ENCODE measurements at places on chromosomes 13 and 19.

DNA sequence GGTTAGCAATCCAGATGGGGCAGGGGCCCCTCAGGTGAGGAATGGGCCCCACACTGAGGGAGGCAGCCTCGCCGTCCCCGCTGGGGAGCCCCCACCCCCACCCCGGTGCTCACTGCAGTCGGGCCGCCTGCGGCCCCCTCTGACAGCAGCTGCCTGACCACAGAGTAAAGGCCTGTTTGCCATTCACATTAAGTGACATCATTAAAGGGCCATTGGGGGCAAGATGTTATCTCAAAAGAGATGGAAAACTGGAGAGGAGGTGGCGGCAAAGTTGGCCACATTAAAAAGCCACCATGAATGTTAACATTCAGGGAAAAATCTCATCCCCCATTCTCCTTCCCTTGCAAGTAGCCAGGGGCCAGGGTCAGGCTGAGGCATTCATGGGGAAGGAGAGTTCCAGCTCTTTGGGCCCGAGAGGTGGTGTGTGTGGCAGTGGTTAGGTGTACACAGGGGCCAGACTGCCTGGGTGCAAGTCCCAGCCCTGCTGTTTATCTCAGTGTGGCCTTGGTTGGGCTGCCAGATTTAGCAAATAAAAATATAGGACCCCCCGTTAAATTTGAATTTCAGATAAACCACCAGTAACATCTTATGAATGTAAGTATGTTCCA lies 20.9 kb downstream of the VSTM2B start:
- no peak for DNase-seq

DNA sequence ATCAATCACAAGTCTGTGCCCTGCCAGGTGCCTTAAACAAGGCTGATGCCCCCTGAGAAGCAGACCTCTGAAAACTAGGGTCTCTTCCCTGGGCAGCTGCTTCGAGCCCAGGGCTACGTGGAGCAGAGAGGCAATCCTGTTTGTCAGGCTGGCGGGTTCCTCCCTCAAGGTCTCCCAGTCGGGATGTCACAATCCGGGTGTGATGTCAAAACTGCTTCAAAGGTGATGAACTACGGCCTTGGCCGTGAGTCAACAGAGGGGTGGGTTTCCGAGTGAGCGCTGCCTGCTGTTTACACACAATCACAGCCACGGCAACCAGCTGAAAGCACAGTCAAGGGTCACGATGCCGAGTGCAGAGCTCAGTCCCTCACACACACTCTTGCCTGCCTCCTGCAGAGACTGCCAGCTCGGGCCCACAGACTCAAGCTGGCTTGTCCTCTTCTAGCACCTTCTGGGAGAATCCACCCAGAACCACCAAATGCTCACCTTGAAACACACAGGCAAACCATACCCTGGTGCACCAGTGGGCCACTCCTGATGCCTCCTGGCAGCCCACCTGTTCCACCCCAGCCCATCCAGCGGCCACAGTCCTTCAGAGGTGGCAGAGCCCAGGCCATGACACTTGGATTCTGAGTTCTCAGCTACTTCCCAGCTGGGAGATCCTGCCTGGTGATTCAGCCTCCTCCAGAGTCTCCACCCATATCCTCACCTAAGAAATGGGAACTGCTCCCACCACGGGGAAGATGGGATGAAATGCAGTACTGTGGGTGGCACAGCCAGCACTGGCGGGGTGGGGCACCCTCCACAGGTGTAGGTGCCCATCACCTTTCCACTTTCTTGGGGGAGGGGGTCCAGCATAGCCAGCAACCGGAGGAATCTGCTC lies 6.8 kb downstream of the ELL start:
- no peak for DNase-seq

DNA sequence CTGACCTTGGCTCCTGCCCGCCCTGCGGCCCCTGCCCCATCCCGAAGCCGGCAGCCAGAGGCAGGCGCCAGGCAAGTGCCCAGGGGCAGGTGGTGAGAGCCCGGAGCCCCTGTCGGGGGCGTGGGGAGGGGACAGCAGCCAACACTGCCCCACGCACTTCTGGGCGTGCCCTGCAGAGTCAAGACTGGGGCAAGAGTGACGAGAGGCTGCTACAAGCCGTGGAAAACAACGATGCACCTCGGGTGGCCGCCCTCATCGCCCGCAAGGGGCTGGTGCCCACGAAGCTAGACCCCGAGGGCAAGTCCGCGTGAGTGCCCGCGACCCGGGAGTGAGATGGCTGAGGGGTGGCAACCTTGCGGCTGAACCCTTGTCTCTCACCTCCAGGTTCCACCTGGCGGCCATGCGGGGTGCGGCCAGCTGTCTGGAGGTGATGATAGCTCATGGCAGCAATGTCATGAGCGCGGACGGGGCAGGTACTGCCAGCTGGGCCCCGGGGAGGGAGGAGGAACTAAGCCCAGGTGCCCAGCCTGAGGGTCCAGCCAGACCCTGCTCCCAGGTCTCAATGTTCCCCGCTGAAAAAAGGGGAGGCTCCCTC lies 17.3 kb downstream of the ANKRD24 start:
- DNase-seq: no peak

DNA sequence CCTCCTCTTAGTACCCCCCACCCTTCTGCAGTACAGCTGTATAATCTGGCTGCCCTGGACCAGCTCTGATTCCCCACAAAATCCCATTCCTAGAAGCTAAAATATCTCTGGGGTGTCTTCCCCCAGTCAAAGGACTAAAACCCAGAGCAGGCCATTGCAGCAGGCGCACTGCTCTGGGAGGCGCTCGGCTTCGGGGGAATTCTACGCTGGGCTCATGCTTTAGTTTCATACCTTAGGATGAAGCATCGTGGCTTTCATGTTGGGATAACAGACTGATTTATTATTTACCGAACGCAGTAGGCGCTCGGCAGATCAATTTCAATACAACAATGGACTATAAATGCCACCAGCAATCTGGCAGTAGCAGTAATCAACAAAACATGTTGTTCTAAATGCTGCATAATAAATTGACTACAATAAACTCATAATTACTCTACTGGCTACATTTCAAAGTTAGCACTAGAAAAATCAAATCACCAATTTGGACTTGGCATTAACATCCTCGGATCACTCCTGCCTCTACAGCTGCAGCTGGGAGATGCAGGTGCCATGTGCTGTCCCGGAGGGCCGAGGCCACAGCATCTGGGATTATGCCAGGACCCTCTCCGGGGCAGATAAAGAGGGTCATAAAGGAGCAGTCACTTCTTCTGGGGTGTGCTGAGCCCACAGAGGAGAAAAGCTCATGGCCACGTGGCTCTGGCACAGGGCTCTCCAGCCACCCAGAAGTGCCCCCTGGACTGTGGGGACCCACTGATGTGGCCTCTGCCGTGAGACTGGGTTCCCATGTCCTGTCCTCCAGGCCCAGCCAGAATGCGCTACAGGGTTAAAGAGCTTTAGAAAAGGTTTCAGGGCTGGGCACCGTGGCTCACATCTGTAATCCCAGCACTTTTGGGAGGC lies 35.3 kb downstream of the CEBPG start:
- DNase-seq: no peak

GRCh38 chr19:29714953-29715700 lies at the start of gene C19orf12:
Gene C19orf12, minus strand, starts transcription at chr19:29715261. Its CDS starts 6,848 bp downstream, at chr19:29708413.
- DNase-seq: peak; percentile 52

DNA sequence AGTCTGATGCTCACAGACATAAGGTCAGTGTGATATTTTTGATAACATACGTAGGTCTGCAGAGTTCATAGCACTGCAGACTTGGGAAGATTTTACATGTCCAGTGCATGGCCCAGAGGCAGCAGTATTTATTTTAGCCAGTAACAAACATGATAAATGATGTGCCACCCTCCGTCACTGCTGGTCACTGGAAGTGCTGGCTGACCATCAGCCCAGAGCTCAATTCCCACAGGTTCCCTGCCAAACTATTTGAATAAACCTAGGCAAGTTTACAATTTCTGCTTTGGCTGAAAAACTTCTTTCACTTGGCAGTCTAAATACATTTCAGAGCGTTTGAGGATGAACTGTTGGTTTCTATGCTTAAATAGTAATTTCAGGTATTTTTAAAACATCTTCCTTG lies 135.5 kb upstream of the EDNRB start:
- DNase-seq: no peak

GRCh38 chr13:54194233-54195024 lies 1165.8 kb downstream of the OLFM4 start:
- no peak for DNase-seq

GRCh38 chr13:90068658-90069057 lies 1278.8 kb upstream of the MIR17HG start:
- no peak for DNase-seq

DNA sequence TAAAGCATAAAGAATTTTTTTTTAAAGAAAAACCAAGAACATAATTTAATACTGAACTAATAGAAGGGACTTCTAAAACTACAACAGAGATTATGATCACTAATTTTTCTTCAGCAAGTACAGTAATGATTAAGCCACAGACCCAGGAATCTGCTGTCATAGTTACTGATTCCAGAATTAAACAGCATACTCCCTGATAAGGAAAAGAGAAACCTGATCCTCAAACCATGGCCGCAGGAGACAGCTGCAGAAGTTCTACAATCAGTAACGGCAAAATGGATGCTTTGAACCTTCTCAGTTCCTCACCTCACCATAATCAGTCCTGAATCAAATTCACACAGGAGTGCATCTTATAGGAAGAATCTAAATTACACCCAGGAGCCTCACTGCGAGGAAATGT lies 939.0 kb upstream of the SLITRK1 start:
- DNase-seq: no peak

DNA sequence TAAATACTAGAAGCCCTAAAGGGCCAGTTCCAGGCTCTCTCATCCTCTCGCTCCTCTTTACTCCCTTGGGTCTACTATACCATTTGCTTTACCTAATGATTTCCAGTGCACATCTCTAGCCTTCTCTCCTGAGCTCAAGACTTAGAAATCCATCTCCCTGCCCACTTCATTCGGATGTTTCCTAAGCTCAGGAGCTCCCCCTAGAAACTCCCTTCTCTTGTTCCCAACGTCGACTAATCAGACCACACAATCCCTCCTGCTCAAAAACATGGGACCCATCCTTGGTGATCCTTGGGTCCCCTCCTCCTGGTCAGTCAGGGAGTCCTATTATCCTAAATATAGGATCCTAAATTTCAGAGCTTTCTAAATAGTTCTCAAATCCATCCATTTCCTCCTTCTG lies 21.1 kb upstream of the STK24 start:
- no peak for DNase-seq

DNA sequence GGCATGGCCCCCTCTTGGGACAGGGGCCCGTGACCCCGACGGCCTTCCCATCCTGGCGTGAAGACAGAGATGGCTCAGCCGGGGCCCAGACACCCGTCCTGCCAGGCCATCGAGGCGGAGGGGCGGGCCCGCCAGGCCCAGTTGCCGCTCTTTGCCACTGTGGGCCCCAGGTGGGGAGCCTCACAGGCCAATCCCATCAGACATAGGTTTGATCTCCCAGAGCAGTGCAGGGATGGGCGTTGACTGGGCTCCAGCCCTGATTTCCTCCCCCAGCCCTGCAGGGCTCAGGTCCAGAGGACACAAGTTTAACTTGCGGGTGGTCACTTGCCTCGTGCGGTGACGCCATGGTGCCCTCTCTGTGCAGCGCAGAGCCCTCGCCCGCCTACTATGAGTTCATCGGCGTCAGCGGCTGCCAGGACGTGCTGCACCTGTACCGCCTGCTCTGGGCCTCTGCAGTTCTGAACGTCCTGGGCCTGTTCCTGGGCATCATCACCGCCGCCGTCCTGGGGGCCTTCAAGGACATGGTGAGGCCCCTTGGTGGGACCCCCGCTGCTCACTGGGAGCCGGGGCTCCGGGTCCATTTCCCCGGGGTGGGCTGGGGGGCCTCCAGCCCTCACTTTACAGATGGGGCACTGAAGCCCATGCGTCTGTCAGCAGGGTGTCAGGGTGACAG lies 42.4 kb downstream of the TMEM255B start:
- DNase-seq: no peak

DNA sequence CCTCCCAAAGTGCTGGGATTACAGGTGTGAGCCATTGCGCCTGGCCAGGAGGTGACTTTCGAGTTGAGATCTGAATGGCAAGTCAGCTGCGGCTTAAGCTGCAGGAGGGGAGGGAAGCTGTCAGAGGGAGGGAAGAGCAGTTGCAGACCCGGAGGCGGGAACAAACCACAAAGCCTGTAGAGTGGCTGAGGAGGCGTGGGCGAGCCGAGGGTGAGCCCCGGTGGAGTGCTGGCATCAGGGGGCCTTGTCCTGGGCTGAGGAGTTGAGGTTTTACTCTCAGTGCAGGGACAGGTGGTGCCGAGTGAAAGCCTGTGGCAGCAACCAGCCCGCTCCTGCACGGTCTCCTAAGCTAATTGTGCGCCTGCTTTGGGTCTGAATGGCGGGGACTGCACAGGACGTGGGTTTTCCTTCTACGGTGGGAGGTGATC lies 24.2 kb downstream of the PPP1R37 start:
- DNase-seq: no peak

- DNase-seq: no peak
These were observed 3.7 kb downstream of the UBA2 start for GRCh38 chr19:34431681-34432402.

GRCh38 chr19:35545855-35546381 lies 492 bp downstream of the TMEM147 start:
- peak; percentile 33 for DNase-seq

- no peak for DNase-seq
These were observed 9.2 kb downstream of the FGF14 start for GRCh38 chr13:102392481-102393209.

GRCh38 chr19:47428177-47428894 lies 9.0 kb upstream of the MEIS3 start:
- peak; percentile 69 for DNase-seq

- no peak for DNase-seq
These were observed 53.6 kb upstream of the TPM4 start for GRCh38 chr19:16022681-16023080.

- DNase-seq: no peak
These were observed 848.7 kb upstream of the PCDH9 start for GRCh38 chr13:68078874-68079273.

GRCh38 chr19:10271543-10272086 lies 695 bp downstream of the ICAM1 start:
- no peak for DNase-seq

- DNase-seq: no peak
These were observed 334.6 kb downstream of the FOXO1 start for GRCh38 chr13:40331802-40332201.

DNA sequence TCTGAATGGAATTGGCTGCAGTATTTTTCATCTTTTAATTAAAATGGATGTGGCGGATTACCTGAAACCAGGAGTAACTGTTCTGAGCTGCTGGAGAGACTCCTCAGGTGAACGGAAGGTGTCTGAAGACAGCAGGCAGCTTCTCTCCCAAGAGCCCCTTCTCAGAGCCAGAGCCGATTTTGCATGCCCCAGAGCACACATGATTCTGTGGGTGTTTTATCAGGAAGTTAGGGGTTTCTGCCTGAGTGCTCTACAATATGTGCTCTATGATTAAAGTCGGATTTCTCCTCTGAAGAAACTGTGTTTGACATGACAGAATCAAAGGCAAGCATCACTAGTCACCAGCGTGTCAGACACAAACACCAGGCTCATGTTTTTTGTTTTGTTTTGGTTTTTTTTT lies 60.7 kb upstream of the MCF2L start:
- no peak for DNase-seq

DNA sequence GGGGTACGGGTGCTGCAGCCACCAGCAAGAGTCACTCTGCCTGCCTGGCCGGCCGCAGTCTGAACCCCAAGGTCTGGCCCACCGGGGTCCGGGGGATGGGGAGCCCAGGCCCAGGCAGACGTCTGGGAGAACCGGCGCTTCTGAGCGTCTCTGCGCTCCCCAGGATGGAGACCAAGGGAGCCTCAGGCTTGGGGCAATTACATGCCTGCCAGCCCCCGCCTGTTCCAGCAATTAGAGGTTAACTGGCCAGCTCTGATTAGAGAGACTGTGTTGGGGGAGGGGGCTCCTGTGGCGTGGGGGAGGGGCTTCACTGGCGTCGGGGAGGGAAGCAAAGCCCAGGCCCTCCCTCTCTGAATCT lies 11.9 kb downstream of the MEIS3 start:
- no peak for DNase-seq
